ENCODE measurements at places on chromosomes 3 and 15. TPM values are rescaled to one million over a fixed set of nuclear protein-coding genes. Genes with fewer than 3 reads are reported as not detected.

DNA sequence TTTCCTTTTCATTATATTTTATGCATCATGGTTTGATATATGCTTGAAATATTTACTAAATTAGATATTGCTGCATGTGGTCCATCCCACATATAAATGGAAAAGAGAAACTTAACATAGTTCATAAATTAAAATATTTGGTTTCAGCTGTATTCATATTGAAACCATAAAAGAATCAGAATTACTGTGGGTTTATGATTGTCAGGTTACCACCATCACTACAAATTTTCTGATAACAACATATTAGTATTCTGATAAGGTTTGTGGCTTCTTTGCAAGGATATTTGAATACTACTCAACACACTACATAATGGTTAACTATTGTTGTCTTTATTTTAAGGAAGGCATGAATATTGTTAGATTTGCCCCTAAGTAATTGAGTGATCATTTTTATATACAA lies 235.5 kb downstream of the UBE2E2 start:
- no peaks in the 10 kb centered on the region for H3K36me3 ChIP-seq
- H3K27me3 ChIP-seq, result no peaks in the 10 kb centered on the region
- H3K4me1 ChIP-seq, result peaks cover 32% of the 10 kb centered on the region
- H3K4me3 ChIP-seq, result no peak overlapping the region

DNA sequence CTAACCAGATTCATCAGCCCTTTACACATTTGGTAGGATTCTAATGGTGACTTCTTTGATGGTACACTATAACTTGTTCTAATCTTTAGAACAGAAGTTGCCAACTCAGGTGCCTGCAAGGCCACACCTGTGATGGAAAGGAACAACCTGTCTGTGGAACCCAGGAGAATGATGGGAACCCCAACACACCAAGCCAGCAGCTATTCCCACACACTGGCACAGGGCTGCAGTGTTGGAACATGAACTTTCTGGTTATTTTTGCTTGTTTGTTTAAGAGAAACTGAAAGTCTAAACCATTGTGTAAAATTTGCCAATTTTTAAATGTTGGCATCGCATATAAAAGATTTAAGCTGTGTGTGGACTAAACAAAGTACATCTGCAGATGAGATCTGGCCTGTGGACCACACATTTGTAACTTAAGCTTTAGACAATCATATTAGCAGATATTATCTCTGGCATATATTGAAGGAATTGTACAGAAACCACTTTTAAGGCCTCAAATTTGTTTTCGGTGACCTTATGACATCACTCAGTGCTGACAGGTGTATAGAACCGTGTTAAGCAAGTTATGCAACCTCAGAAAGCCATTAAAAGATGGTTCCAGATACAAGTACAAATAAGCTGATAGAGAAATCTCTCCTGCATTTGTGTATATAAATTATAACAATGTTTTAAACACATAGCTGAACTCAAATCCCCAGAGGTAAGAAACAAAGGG lies 242.9 kb downstream of the SLC9A9 start:
- no peaks in the 10 kb centered on the region for H3K36me3 ChIP-seq
- no peaks in the 10 kb centered on the region for H3K27me3 ChIP-seq
- H3K4me3 ChIP-seq, result no peak overlapping the region
- H3K4me1 ChIP-seq, result peaks cover 9% of the 10 kb centered on the region
- no peak overlapping the region for H3K27ac ChIP-seq

DNA sequence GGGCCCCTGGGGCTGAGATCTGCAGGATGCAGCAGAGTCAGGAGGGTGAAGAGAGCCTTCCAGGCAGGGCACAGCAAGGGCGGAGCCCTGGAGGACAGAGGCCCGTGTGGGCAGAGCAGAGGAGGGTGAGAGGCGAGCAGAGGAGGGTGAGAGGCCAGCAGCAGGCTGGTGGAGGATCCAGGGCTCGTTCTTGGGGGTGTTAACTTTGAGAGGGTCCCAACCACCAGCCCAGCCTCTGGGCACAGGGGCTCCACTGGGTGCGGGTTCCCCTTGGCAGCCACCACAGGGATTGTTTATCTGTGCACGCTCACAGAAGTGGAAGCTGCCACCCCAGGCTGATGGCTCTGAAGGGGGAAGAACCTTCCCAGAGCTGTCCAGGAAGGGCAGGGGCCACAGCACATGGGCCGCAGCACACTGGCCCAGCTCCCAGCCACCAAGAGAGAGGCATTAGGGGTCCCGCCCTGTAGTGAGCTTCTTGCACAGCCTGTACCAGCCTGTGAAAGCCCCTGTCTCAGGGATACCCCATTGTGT lies 9.3 kb upstream of the PLXND1 start:
- DNase-seq, result no peak
- H3K36me3 ChIP-seq, result no peaks in the 10 kb centered on the region
- H3K4me1 ChIP-seq, result peaks cover 12% of the 10 kb centered on the region
- no peak overlapping the region for H3K4me3 ChIP-seq

GRCh38 chr15:78282324-78282723 lies 17.1 kb downstream of the SKIC8 start:
- no peak overlapping the region for H3K4me3 ChIP-seq
- DNase-seq, result no peak
- H3K4me1 ChIP-seq, result no peaks in the 10 kb centered on the region
- H3K27ac ChIP-seq, result no peak overlapping the region

The WDR49 gene
- 0.48 TPM for total RNA-seq

- H3K4me3 ChIP-seq, result no peak overlapping the region
- peaks cover 11% of the 10 kb centered on the region for H3K27me3 ChIP-seq
- H3K27ac ChIP-seq, result no peak overlapping the region
- H3K4me1 ChIP-seq, result peaks cover 6% of the 10 kb centered on the region
Measured at GRCh38 chr15:100686021-100686724, 83.8 kb downstream of the ASB7 start.

The NPAP1 gene
- total RNA-seq, result 0.12 TPM

DNA sequence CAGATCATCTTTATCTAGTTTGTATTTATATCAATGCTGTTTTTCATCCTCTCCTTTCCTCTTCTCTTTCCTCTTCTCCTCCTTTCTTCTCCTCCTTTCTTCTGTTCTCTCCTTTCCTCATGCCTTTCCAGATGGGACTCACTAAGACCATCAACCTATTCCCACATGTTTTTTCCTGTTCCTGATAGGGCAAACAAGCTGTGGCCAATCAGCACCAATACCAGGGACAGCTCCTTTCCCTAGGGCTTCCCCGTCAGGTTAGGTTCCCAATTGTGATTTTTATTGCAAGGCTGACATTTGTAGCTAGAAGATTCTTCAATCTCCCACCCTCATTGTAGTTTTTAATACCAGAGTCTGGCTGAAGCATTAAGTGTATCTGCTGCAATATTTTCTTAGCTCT lies 76.3 kb upstream of the COL8A1 start:
- H3K27me3 ChIP-seq, result peaks cover 21% of the 10 kb centered on the region
- no peak overlapping the region for H3K27ac ChIP-seq
- no peak for DNase-seq
- H3K4me1 ChIP-seq, result no peaks in the 10 kb centered on the region
